Activated CD4-positive, alpha-beta T cell treated with anti-CD3 and anti-CD28 coated beads, Interleukin-2, amount 10 ng/mL, durations not matched to agents 24 days and 14 days (primary cell): ENCODE measurements at places on chromosomes 3 and 15. TPM values are rescaled to one million over a fixed set of nuclear protein-coding genes. Genes with fewer than 3 reads are reported as not detected.

DNA sequence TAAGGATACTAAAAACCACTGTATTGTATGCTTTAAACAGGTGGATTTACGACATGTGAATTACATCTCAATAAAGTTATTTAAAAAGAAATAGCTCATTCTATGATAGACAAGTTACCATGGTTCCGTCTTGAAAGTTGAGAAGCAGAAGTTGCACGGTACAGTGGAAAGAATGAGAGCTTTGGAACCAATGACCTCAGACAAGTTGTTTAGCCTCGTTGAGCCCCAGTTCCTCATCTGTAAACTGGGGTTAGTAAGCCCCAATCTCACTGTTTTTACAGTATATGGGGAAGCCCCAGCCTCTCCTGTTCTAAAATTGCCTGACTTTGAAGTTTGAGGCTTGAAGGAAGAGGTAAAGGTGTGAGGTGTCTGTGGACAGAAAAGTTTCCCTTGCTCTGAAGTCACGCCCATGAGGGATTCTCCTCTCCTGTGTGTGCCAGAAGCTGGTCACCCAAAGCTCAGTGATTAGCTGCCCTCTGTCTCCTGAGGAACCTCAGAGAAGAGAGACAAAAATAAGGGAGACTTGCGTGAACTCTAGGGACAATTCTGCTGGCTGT is 10.0 kb downstream of the CRYGS start:
- DNase-seq: peak; percentile 85

GRCh38 chr3:116808725-116809124 is 99.1 kb downstream of the TUSC7 start:
- DNase-seq: no peak

DNA sequence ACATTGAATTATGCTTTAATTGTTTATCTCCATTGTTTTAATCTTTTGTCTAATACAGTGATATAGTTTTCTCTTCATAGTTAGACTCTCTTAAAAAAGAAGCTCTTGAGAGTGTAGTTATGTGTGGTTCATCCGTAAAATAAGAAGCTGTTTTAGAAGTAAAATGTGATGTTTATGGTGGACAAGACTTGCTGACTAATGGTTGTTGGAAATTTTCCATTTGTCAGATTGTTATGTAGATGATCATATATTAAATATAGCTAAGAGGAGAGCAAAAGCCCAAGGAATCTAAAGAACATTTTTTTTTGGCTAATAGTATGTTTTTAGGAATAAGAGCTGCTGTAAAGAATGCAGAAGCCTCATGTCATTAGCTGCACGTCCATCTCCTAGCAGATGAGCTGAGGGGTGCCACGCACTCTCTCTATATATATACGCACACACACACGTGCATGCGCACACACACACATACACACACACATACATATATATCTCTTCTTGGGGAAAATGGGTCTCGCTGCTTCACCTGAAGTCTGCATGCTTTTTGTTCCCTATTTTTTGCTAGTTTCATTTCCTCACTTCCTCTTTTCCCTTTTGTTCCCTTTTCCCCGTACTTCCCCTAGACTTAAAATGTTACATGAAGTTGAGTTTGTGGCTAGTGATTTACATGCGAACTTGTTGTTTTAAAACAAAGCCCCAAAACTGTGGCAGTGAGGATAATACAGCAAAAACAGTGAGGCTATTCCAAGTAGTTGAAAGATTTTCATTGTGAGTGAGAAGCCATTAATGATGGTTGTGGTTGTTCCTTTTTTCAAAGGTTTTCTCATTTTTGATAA is 107.8 kb downstream of the MBNL1 start:
- no peak for DNase-seq

DNA sequence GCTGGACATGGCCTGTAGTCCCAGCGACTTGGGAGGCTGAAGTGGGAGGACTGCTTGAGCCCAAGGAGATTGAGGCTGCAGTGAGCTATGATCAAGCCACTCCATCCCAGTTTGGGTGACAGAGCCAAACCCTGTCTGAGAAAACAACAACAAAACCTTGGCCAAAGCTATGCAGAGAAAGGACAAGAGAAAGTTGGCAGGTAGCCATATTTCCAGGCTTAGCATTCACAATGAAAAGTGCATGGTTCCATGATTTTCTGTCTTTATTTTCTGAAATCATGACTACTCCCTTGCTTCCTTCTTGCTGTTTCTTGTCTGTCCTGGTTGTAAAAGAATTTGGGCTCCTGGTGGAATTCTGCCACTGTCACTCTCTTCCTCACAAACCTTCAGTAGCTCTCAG is 284.6 kb upstream of the C2CD4B start:
- no peak for DNase-seq

- DNase-seq: no peak
These were observed 67.9 kb downstream of the CACNA2D2 start for GRCh38 chr3:50435371-50436113.

- DNase-seq: peak; percentile 76
These were observed 124.5 kb downstream of the TLE3 start for GRCh38 chr15:69973102-69973714.

DNA sequence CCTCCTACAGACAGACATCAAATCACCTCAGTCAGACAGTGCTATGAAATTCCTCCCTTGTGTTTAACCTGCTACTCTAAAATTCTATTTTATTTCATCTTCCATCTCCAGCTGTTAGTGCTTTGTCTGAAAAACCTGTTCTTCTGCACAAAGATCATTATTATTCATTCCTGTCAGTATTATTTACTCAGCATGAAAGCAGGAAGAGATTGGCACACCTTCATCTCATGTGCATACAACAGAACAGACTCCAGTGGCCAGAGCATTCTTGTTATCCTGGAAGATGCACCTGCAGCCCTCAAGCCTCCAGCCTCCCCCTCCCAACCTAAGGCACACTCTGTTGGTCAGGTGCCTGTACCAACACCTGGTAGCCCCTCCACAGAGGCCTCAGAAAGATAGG is 1.8 kb upstream of the ROPN1B start:
- no peak for DNase-seq

DNA sequence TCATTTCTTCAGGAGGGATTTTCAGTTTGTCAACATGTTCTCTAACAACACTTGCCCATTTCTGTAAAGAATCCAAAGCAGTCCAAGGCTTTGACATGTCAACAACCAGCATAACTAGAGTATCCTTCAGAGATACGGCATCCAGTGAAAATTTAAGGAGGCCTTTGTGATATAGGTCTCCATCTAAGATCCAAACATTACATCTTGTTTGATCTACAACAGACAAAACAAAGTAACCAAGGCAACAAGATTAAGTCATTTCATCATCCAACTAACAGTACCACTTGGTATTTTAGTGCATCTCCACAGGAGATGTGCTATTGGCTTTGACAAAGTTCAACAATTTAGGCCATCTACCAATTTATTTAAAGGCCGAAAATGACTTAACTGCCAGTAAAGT is 25.8 kb downstream of the DYNC1LI1 start:
- no peak for DNase-seq

DNA sequence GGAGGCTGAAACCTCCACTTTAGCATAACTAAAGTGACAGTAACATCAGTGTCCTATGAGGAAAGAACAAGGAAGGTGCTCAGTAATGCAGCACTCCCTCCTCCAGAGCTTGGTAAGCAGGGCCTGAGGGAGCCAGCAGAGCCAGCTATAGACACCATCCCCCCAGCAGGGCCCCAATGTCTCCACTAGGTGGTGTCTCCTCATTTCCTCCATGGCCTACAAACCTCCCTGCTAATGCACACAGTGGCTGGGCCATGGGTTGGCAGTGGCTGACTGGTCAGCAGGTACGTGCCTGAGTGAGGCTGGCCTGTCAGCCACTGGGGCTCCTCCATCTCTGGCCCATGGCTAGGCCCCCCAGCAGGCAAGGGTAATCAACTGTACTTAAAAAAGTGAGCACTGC is 13.6 kb downstream of the MRPS25 start:
- DNase-seq: peak; percentile 82

GRCh38 chr3:125202197-125202596 is 10.4 kb downstream of the SLC12A8 start:
- DNase-seq: peak; percentile 67

DNA sequence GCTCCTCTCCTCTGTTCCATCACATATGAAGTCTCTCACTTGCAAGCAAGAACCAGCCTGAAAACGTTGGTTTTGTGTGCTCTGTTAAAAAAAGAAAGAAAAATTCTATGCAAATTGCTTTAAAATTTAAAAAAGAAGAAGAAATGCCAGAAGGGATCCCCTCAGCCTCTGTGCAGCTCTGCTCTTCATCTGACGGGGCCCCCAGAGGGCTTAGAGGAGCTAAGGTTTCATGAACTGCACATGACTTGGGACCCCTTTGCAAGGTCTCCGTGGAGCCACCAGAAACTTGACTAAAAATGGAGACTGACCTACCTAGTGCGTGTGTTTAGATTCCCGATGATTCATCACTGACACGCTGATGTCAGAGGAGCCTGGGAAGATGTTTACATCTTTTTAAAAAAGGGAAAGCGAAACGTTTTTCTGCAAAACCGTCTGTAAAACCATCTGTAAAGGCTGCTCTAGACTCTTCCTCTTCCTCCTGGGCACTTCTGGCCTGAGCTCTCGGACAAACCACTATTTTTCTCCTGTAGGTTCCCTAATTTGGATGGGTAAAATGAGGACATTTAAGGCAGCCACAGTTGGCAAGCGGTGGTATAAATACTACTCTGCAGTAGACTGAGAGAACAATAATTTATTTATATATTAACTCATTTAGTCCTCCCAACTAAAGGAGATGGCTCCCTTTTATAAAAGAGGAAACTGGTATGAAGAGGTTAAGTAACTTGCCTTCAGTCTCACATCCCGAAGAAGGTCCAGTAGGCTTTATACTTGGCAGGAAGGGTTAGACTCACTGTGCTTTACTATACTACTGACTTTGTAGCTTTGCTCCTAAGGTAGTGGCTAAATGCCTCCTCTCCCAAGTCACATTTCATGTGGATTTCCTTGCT is 67.2 kb upstream of the POLG start:
- peak; percentile 67 for DNase-seq

DNA sequence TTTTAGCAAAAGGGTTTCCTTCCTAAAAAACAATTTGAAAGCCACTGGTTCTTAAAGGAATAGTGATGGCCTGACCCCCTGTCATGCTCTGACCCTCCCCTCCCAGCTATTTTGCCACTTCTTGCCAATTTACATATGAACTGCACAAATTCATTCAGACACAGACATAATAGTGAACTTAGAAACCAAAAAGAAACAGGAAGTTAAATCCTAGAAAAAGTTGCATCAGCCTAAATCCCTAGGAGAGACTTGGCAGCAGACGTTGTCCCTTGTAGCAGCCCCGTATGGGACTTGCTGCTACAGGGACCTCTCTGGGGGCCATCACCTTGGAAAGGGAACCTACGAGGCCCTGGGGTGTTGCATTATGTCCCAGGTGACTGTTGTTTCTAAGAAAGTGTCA is 14.3 kb upstream of the PDE8A start:
- no peak for DNase-seq

GRCh38 chr15:39499681-39500080 is 81.2 kb upstream of the THBS1 start:
- no peak for DNase-seq

DNA sequence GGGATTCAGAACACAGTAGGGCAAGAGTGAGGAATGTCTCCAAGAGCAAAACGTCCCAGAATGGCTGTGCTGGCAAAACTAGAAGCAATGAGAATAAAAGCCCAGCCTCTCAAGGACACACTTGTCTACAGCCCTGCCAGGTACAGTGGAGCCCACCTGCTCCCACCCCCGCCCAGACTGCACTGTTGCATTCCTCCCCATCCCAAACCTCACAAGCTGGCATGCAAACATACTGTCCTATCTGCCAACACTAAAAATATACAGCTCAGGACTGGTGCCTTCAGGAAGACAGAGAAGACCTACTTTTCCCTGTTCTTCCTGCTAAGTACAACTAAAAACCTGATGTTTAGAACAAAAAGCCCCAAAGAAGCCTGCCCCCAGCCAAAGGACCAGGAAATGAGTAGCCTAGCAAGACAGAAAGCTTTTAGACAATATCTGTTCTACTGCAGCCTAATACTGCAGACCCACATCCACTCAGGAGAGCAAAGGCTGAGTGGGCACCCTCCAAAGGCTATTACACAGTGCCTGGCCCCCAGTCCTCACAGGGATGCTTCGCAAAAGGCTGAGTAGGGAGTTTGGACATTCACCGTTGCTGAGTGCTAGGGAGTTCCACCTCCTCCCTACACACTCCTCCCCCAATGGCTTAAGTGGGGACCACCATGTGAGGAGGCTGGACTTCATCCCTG is 13.5 kb downstream of the OCA2 start:
- no peak for DNase-seq

- no peak for DNase-seq
These were observed 8.4 kb upstream of the CNTN4 start for GRCh38 chr3:2090095-2090911.

DNA sequence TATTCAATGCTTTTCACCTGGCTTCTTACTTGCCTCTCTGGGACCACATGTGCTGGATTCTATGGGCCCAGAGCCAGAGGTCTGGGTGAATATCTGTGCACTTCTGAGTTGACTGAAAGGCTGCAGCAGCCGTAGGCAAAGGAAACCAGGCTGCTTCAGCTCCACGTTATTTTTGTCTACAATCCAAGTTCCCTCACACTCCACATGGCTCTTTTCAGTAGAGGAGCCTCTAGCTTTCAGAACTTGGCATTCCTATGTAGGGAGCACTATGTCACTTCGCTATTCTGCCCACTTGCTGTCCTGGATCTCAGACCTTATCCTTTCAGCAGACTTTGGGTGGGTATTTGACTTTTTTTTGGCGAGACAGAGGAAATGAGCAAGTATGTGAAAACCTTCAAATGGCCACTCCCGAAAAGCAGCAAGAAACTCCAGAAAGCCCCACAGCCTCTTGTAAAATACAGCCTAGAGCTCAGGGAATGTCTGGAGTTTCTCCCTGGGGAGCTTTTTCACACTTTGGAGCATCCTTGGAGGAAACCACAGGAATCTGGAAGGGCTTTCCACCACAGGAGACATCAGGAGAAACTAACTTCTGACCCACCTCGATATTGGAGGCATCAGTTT is 80.9 kb downstream of the DUT start:
- no peak for DNase-seq

ZBBX gene
- total RNA-seq: not detected in 2 replicates

MYD88 gene
- total RNA-seq: 32.0 and 36.9 TPM in 2 replicates

SPTBN5 gene
- total RNA-seq: 0.64 and 0.65 TPM in 2 replicates

SLC35G2 gene
- 3.4 and 3.8 TPM in 2 replicates for total RNA-seq

MST1R gene
- total RNA-seq: 1.0 and 1.5 TPM in 2 replicates

PPP4R2 gene
- total RNA-seq: 105 and 107 TPM in 2 replicates

OR5K2 gene
- not detected in 2 replicates for total RNA-seq

MUC13 gene
- not detected in 2 replicates for total RNA-seq

FGF12 gene
- not detected in 2 replicates for total RNA-seq

PIGBOS1 gene
- 9.7 and 10.3 TPM in 2 replicates for total RNA-seq

CCDC39 gene
- total RNA-seq: not detected in 2 replicates

GCSAM gene
- 1.6 and 1.7 TPM in 2 replicates for total RNA-seq

SPSB4 gene
- 0.07 TPM in 1 of 2 replicates, not detected in the other for total RNA-seq
